ENCODE measurements at places on chromosomes 5 and 9.

GRCh38 chr9:134319306-134320125, 6.7 kb upstream of the RXRA start:
- no peak for DNase-seq

- peak; percentile 93 for DNase-seq
Measured at GRCh38 chr9:91119679-91120078, 242.0 kb downstream of the AUH start.

DNA sequence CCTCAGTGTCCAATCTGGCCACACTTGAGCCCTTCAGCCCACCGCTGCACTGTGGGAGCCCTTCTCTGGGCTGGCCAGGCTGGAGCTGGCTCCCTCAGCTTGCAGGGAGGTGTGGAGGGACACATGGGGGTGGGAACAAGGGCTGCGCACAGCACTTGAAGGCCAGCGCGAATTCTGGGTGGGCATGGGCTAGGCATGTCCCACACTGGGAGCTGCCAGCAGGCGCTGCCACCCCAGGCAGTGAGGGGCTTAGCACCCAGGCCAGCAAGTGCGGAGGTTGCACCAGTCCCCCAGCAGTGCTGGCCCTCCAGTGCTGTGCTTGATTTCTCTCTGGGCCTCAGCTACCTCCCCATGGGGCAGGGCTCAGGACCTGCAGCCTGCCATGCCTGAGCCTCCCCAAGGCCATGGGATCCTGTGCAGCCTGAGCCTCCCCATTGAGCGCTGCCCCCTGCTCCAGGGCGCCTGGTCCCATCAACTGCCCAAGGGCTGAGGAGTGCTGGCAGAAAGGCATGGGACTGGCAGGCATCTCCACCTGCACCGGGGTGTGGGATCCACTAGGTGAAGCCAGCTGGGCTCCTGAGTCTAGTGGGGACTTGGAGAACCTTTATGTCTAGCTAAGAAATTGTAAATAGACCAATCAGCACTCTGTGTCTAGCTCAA, 148.2 kb downstream of the EMB start:
- no peak for DNase-seq

DNA sequence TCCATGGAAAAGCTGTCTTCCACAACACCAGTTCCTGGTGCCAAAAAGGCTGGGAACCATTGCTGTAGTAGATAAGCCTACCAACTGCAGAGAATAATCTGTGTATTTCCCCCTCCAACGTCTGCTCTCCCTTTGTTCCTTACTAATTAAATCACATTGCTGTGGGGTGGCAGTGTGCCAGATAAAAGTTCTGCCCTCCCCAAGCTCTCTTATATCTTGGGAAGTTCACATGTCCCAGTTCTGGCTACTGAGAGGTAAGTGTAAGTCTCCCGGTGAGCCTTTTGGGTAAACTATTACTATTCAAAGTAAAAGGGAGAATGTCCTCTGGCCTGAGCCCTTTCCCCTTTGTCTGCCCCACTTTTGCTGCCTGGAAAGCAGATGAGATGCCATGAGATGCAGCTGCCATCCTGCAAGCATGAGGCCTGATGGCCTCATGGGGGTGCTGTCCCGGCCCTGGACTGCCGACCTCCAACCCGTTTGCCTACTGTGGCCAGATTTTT, 14.7 kb downstream of the ENC1 start:
- peak; percentile 27 for DNase-seq

GRCh38 chr5:69485471-69485870, 7.1 kb upstream of the OCLN start:
- DNase-seq: no peak

GRCh38 chr5:116410336-116410890, 164.2 kb downstream of the SEMA6A start:
- DNase-seq: no peak

DNA sequence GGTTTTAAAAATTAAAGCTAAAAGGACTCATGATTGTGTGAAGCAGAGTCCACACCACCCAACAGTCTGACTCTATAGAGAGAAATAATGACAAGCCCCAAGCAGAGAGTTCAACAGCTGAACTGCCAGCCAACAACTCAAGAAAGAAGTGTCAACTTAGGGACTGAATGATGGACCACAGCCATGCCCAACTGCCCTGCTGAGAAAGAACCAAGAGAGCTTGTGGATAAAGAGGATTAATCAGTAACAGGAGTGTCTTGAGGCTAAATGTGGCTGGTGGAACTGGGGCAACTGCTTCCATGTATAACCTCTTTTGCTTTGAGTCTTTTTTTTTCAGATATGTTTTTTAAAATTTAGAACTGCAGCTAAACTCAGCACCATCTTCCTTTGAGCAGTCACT, 109.3 kb downstream of the HSD17B3 start:
- no peak for DNase-seq

Measured in ELR (cell line).